Activated CD8-positive, alpha-beta memory T cell treated with anti-CD3 and anti-CD28 coated beads, Interleukin-2, amount 10 ng/mL, durations not matched to agents 7 days and 5 days (primary cell): ENCODE measurements at places on chromosomes 2 and 18. TPM values are rescaled to one million over a fixed set of nuclear protein-coding genes. Genes with fewer than 3 reads are reported as not detected.

Gene CAPN13
- not detected for total RNA-seq

Gene TNFAIP6
- total RNA-seq = not detected

Gene AGXT
- total RNA-seq = not detected

Gene SERPINB3
- not detected for total RNA-seq

Gene OTOS
- not detected for total RNA-seq

Gene NEU4
- 0.12 TPM for total RNA-seq

Gene B3GNT7
- 0.49 TPM for total RNA-seq

Gene NOSTRIN
- total RNA-seq = not detected

Gene MC2R
- total RNA-seq = not detected

Gene SLC11A1
- 0.35 TPM for total RNA-seq

Gene LRRC30
- not detected for total RNA-seq

Gene PLCD4
- 0.30 TPM for total RNA-seq

Gene STPG4
- 0.40 TPM for total RNA-seq

Gene ITPRIPL1
- total RNA-seq = 56.9 TPM

Gene SLC30A3
- 0.47 TPM for total RNA-seq

Gene NAPG
- 35.5 TPM for total RNA-seq

Gene ASB18
- not detected for total RNA-seq

Gene SERPINB13
- total RNA-seq = not detected

Gene ADD2
- total RNA-seq = 0.45 TPM

Gene NEU2
- total RNA-seq = not detected

Gene PID1
- total RNA-seq = not detected

Gene PLGLB2
- total RNA-seq = 2.7 TPM

Gene IL1R1
- total RNA-seq = 0.41 TPM

Gene NMUR1
- 8.6 TPM for total RNA-seq

Gene MAP3K19
- total RNA-seq = not detected

Gene INHBB
- not detected for total RNA-seq

Gene NAB1
- 36.8 TPM for total RNA-seq

Gene HSPE1
- total RNA-seq = 149 TPM

Gene NPPC
- total RNA-seq = not detected

Gene OSBPL1A
- total RNA-seq = 0.32 TPM

Gene IL37
- not detected for total RNA-seq

Gene RAD51AP2
- total RNA-seq = not detected

Gene KCNE4
- total RNA-seq = not detected
